Small intestine (tissue), 16 donors: ENCODE measurements at places on chromosomes 5 and 9. TPM values are rescaled to one million over a fixed set of nuclear protein-coding genes. Genes with fewer than 3 reads are reported as not detected.

PCDHB7 gene
- not detected for polyA plus RNA-seq

DNA sequence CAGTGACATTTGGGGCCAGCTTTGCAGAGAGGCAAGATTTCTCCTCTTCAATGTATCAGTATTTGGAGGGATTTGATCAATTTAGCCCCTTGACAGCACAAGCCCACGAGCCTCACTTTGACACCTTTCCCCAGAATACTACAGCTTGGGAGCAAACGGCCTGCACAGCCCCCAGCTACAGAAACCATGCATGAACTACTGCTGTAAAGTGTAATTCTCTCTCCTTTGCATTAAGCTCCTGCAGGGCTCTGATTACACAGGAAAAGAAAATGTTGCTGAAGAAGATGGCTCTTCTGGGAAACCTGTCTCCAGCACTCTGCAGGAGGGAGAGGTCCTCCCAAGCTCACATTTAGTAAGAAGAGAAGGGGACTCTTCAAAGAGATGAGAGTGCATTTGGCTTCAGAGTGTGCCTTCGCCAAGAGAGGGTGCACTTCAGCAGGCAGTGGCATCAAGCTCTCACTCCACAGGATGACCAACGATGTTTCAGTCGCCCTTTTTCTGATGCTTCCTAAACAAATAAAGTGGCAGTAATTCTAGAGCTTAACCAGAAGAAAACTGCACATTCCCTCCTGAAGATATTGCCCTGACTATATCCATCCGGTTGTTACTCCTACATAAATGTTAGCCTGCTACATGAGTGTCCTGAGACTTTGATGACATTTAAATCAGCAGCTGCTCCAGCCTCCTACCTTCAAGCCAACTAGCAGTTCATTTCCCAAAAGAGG lies 272.2 kb downstream of the AUH start:
- no peaks in the 10 kb centered on the region for H3K27me3 ChIP-seq
- H3K4me3 ChIP-seq, result no peak overlapping the region

DNA sequence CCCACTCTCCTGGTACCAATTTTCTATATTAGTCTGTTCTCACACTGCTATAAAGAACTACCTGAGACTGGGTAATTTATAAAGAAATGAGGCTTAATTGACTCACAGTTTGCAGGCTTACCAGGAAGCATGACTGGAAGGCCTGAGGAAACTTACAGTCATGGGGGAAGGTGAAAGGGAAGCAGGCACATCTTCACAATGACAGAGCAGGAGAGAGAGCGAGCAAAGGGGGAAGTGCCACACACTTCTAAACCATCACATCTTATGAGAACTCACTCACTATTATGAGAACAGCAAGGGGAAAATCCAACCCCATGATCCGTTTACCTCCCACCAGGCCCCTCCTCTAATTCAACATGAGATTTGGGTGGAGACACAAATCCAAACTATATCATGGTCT lies 72.2 kb downstream of the ATG10 start:
- H3K4me1 ChIP-seq, result no peaks in the 10 kb centered on the region
- H3K27me3 ChIP-seq, result no peaks in the 10 kb centered on the region
- H3K27ac ChIP-seq, result no peak overlapping the region
- H3K4me3 ChIP-seq, result no peak overlapping the region

POU5F2 gene
- 0.04 TPM for polyA plus RNA-seq

PCA3 gene
- polyA plus RNA-seq, result not detected

GRCh38 chr9:99041618-99042017 lies 63.3 kb upstream of the TGFBR1 start:
- H3K36me3 ChIP-seq, result no peaks in the 10 kb centered on the region
- no peak for DNase-seq
- H3K4me3 ChIP-seq, result no peak overlapping the region
- H3K4me1 ChIP-seq, result no peaks in the 10 kb centered on the region
- H3K27ac ChIP-seq, result no peak overlapping the region

PRRX2 gene
- polyA plus RNA-seq, result 1.8 TPM

GRCh38 chr5:176541338-176542134 lies 4.3 kb upstream of the RNF44 start:
- peak overlapping the region; percentile 91 for H3K27ac ChIP-seq
- H3K4me1 ChIP-seq, result peaks cover 3% of the 10 kb centered on the region
- no peaks in the 10 kb centered on the region for H3K27me3 ChIP-seq
- peak; percentile 75 for DNase-seq

GRCh38 chr5:132747616-132748440 lies 602 bp downstream of the CCNI2 start:
- H3K4me1 ChIP-seq, result no peaks in the 10 kb centered on the region
- peak; percentile 42 for DNase-seq
- no peaks in the 10 kb centered on the region for H3K27me3 ChIP-seq
- H3K27ac ChIP-seq, result peak overlapping the region; percentile 78

LCN1 gene
- polyA plus RNA-seq, result not detected

TXNDC8 gene
- not detected for polyA plus RNA-seq

GRCh38 chr9:87698069-87698809 lies 27.7 kb upstream of the CTSL start:
- H3K36me3 ChIP-seq, result no peaks in the 10 kb centered on the region
- no peak overlapping the region for H3K4me3 ChIP-seq
- no peaks in the 10 kb centered on the region for H3K4me1 ChIP-seq
- no peaks in the 10 kb centered on the region for H3K27me3 ChIP-seq
- H3K27ac ChIP-seq, result no peak overlapping the region
- DNase-seq, result no peak

GABRB2 gene
- polyA plus RNA-seq, result 3.9 TPM

PCSK5 gene
- 10.3 TPM for polyA plus RNA-seq

- peak; percentile 73 for DNase-seq
- H3K36me3 ChIP-seq, result no peaks in the 10 kb centered on the region
- H3K27ac ChIP-seq, result no peak overlapping the region
- no peak overlapping the region for H3K4me3 ChIP-seq
Observed at GRCh38 chr5:69007726-69008368, 86.0 kb upstream of the SLC30A5 start.

- no peak overlapping the region for H3K27ac ChIP-seq
- no peak for DNase-seq
- no peaks in the 10 kb centered on the region for H3K36me3 ChIP-seq
- H3K27me3 ChIP-seq, result no peaks in the 10 kb centered on the region
- H3K4me3 ChIP-seq, result no peak overlapping the region
- no peaks in the 10 kb centered on the region for H3K4me1 ChIP-seq
Observed at GRCh38 chr9:11335011-11335410, 722.2 kb upstream of the PTPRD start.

- no peak overlapping the region for H3K4me3 ChIP-seq
- H3K27ac ChIP-seq, result peak overlapping the region; percentile 32
- DNase-seq, result no peak
- H3K4me1 ChIP-seq, result peaks cover 9% of the 10 kb centered on the region
- no peaks in the 10 kb centered on the region for H3K27me3 ChIP-seq
Observed at GRCh38 chr5:14257995-14258403, 114.9 kb downstream of the TRIO start.

DNA sequence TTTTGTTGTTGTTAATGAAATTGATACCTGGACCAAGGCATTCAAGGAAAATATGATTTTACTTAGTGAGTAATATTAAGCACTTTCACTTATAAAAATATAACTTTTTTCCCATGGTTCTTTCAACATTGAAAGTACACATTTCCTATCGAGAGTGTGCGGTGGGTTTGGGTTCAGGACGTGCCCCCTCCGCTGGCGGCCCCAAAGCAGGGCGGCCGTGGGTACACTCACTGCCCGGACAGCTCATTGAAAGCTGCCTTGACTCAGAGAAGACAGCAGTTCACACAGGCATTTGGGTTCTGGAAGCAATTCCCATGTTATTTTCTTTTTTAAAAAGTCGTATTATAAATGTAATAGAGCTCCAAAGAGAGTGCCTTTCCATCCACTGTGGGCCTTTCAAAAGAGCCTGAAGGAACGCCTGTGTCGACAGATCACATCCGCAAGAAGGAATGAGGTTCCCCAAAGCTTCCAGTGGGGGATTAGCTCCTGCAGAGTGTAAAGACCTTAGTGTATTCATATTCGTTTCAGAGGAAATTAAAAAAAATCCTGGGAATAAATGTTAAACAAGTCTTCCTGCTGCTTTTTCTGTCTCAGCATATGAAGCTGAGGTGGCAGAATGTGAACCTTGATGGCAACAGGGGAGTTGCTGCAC lies 74.3 kb downstream of the PRDM6 start:
- H3K27me3 ChIP-seq, result no peaks in the 10 kb centered on the region
- no peak for DNase-seq
- no peak overlapping the region for H3K4me3 ChIP-seq
- no peaks in the 10 kb centered on the region for H3K36me3 ChIP-seq
- H3K27ac ChIP-seq, result no peak overlapping the region

- H3K36me3 ChIP-seq, result no peaks in the 10 kb centered on the region
- H3K27me3 ChIP-seq, result no peaks in the 10 kb centered on the region
- no peak overlapping the region for H3K27ac ChIP-seq
Observed at GRCh38 chr9:81632599-81632998, 56.7 kb downstream of the TLE1 start.

DNA sequence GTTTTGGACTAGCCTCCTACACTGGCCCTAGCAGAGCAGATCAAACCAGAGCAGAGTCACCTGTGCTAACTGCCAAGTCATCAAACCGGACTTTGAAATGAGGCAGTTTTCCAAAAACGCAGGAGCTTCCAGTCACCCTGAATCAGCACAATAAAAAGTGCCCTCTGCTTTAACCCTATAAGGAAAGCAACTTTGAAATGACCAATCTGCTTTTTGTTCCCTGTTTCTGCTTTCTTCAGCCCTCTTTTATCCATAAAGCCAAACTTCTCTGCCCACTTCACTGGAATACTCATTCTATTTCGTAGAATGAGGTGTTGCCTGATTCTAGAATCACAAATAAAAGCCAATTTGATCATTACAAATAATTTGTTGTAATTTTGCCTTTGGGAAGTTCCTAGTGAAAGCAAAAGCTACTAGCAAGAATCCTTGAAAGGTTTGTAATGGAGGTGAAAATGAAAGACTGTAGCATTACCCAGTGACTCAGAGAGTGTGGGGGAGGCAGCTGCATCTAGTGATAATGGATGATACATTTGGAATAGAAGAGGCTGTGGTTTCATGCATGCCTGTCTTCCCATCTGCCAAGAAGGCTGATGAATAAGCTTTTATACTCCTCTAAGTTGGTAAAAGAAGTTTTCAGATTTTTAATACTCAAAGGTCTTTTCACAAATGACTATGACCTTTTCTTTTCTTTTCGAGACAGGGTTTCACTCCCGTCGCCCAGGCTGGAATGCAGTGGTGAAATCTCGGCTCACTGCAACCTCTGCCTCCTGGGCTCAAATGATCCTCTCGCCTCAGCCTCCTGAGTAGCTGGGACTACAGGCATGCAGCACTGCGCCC lies 14.9 kb downstream of the SPAAR start:
- H3K4me3 ChIP-seq, result no peak overlapping the region
- H3K4me1 ChIP-seq, result peaks cover 35% of the 10 kb centered on the region
- H3K36me3 ChIP-seq, result no peaks in the 10 kb centered on the region
- no peaks in the 10 kb centered on the region for H3K27me3 ChIP-seq
- peak overlapping the region; percentile 60 for H3K27ac ChIP-seq

DNA sequence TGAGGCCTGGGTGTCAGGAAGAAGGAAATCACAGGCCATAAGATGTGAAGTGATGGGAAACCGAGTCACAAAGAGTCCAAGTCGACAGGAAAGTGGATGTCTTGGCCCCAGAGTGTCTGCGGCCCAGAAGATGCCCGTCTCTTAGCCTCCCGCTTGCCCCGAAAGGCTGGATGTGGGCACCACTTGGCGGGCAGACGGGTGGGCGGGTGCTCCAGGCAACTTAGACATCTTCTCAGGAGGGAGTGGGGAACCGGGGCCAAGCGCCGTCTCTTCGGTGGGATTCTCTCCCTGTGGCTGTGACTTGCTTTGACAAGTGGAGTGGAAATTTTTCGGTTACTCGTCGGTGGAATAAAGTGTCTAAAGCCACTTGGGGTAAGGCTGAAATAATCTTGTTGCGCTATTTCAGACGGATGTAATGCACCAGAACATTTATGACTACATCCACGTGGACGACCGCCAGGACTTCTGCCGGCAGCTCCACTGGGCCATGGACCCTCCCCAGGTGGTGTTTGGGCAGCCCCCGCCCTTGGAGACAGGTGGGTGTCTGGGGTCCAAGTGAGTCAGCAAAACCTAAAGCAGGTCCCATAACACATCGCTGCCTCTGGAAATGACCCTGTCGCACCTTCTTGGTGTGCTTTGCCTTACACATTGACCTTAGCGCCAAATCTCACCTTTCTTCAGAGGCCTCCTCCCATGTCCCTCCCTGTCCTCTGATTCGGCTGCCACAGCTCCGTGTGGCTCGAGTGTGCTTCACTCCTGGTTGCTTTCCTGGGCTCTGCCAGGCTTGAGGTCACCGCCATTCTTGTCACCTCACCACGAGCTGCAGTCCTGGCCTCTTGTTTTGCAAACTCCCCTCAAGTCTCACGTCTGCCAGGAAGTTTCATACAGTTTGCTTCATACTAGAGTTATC lies 20.4 kb upstream of the EXOC3 start:
- H3K27me3 ChIP-seq, result no peaks in the 10 kb centered on the region
- H3K27ac ChIP-seq, result no peak overlapping the region
- H3K4me1 ChIP-seq, result no peaks in the 10 kb centered on the region
- no peaks in the 10 kb centered on the region for H3K36me3 ChIP-seq

- H3K36me3 ChIP-seq, result no peaks in the 10 kb centered on the region
- DNase-seq, result no peak
- H3K4me1 ChIP-seq, result peaks cover 11% of the 10 kb centered on the region
- peaks cover 3% of the 10 kb centered on the region for H3K27me3 ChIP-seq
- peak overlapping the region; percentile 35 for H3K27ac ChIP-seq
Observed at GRCh38 chr5:136133922-136134379, 1.3 kb downstream of the SMAD5 start.

GRCh38 chr9:10052181-10052580 lies 560.6 kb downstream of the PTPRD start:
- no peak overlapping the region for H3K27ac ChIP-seq
- H3K27me3 ChIP-seq, result no peaks in the 10 kb centered on the region
- H3K4me1 ChIP-seq, result no peaks in the 10 kb centered on the region
- no peak overlapping the region for H3K4me3 ChIP-seq
- DNase-seq, result no peak

DNA sequence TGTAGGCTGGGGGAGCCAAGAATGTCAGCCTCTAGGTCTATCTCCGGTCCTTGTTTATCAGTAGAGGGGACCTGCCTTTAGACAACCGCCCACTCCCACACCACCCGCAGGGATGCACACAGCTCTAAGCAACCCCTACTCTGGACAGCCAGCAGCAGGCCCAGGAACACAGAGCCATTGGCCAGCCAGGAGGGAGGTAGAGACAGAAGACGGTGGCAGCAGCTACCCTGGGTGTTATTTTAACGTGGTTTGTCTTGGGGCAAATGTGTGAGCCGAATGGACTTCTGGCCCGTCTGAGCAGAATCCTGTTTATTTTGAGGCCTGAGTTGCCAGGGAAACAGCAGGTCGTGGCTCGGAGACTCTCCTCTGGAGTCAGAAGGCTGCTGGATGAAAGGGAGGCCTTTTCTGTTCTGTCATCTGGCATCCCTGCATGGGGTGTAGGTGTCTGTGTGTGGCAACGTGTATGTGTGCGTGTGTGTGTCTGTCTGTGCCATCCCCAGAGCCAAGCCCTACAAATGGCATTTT lies 382 bp upstream of the FGF1 start:
- no peak overlapping the region for H3K27ac ChIP-seq
- DNase-seq, result peak; percentile 44
- peaks cover 17% of the 10 kb centered on the region for H3K4me1 ChIP-seq
- no peaks in the 10 kb centered on the region for H3K27me3 ChIP-seq

KIAA1958 gene
- polyA plus RNA-seq, result 9.8 TPM

DAB2 gene
- polyA plus RNA-seq, result 11.6 TPM

NAA35 gene
- 11.2 TPM for polyA plus RNA-seq
